ENCODE measurements at places on chromosomes 2 and 18. TPM values are rescaled to one million over a fixed set of nuclear protein-coding genes. Genes with fewer than 3 reads are reported as not detected.
A peak's percentile ranks its signal among the peaks of the same experiment; 100 is the strongest.

The NEU2 gene
- total RNA-seq: not detected

The LPIN2 gene
- 26.1 TPM for total RNA-seq

DNA sequence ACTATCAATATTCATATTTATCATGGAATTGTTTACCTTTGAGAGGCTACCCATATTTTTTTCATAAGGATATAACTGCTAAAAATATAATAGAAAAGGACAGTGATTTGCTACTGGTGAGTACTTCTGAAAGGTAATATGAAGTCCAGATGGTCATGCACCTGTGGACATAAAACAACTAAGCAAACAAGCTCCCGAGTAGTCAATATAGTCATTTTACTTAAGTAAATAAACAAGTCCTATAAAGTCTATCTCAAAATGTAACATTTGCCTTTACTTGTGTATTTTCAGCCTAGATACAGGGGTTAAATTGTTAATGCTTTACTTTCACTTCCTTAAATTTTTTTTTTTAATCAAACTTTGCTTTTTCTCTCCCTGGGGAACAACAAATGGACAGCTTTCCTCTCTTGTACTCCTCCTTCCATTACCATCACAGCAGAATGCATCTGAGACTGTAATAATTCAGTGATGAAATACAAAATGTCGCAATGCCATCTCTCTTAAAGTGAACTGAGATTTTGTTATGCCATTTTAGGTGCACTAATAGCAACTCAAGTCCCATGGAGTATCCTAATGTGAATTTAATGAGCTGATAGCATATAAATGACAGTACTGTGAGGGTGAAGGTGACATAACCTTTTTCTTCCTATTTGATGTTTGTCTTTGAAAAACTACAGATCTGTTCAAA, 1325.4 kb upstream of the ZEB2 start:
- no peak for DNase-seq

DNA sequence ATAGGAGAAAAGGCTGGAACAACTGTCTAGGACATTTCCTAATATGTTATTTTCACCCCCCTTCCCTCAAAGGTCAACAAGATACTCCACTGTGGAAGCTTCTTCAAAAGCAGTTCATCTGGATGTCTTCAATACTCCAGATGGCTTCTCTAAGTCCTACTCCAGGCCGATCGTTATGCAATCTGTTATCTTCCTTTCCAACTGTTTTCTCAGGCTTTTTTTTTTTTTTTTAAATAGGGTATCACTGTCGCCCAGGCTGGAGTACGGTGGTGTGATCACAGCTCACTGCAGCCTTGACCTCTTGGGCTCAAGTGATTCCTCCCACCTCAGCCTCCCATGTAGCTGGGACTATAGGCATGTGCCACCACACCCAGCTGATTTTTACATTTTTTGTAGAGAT, 26.3 kb downstream of the ATP8B1 start:
- peak; percentile 62 for DNase-seq

GRCh38 chr2:150023044-150023443, 435.5 kb upstream of the MMADHC start:
- DNase-seq: no peak

- DNase-seq: no peak
Observed at GRCh38 chr2:152532241-152532640, 185.0 kb downstream of the PRPF40A start.

GRCh38 chr2:217118559-217119284, 258.9 kb upstream of the TNP1 start:
- no peak for DNase-seq

The LGALSL gene
- 0.22 TPM for total RNA-seq

DNA sequence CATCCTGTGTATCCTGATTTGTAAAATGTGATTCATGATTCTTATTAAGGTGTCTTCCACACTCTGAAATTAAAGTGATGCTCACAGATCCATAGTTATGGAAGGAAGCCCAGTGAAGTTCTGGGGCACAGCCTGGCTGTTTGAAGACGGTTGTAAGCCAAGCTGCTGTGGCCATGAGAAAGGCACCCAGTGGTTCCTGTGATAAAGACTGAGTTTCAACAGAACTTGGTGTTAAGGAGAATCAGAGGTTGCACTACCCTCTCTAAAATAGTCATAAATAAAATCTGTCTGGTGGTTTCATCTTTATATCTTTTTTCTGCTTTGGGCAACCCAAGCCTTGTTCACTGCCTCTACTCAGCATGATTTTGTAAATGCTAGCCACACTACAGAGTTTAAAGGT, 32.2 kb upstream of the SPOPL start:
- no peak for DNase-seq

DNA sequence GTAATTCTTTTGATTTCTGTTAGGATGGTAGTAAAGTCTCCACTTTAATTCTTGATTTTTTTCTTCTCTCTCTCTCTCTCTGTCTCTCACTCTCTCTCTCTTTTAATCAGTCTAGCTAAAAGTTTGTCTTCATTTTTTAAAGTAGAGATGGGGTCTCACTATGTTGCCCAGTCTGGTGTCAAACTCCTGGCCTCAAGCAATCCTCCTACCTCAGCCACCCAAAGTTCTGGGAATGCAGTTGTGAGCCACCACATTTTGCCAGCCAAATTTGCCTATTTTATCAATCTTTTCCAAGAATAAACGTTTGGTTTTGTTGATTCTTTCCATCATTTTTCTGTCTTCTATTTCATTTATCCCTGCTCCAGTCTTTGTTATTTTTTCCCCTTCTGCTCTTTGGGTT, 23.9 kb upstream of the ACOXL start:
- DNase-seq: no peak

DNA sequence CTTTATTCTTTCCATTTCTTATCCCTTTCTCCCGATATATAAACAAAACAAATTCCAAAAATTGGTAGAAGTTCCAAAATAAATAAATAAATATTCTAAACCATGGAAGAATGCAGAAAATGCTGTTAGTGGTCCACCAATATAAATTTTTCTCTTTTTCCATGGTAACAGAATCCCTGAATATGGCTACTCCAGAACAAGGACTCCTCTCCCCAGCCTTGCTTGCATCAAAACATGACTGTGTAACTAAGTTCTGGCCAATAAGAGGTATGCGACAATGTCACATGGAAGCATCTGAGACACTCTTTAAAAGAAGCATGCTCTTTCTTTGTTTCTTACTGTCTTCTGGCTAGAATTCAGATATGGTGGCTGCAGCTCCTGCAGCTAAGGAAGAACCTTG, 325.1 kb upstream of the TANK start:
- DNase-seq: no peak

DNA sequence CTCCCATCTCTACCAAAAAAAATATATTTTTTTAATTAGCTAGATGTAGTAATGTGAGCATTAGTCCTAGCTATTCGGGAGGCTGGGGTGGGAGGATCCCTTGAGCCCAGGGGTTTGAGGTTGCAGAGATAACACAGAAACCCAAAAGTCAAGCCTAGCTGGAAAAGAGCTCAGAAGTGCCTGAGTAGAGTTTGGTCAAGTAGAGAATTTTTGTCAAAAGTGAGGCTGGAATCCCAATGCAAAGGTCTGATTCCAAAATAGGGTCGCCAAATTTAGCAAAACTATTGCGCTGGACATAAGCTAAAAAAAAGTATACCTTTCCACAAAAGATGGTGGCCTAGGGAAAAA, 15.5 kb upstream of the MSH6 start:
- DNase-seq: no peak

The POTEJ gene
- total RNA-seq: not detected

- no peak for DNase-seq
Observed at GRCh38 chr2:205650450-205650849, 31.9 kb upstream of the NRP2 start.

The FSHR gene
- total RNA-seq: not detected

The TUBB6 gene
- total RNA-seq: 110 TPM

- no peak for DNase-seq
Observed at GRCh38 chr2:63598981-63599380, 10.2 kb downstream of the MDH1 start.

Data from K562 (cell line).